Activated T-cell treated with anti-CD3 and anti-CD28 coated beads, Interleukin-2, amount 50 U/mL, for 48 hours (primary cell): ENCODE measurements at places on chromosomes 5 and 9.

DNA sequence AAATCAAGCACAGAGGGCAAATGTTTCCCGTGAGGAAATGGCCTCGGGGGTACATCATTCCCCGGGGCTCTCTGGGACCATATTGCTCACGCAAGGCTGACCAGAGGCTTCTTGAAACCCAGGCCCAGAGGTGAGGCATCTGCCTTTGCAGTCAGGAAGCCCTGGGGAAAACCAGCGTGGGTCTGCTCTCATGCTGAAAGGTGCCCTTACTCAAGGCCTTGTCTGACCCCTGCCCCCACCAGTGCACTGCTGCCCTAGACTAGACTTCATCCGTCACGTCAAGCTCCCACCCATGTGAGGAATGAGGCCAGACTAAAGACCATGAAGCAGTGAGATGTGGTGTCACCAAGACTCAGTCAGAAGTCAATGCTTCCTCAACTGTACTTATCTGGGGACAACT, 66.1 kb downstream of the PAX5 start:
- no peak for DNase-seq

GRCh38 chr9:104658496-104659195, 35.7 kb upstream of the OR13D1 start:
- DNase-seq = no peak

- DNase-seq = peak; percentile 58
Measured at GRCh38 chr9:94554439-94555331, at the start of gene PCAT7. Gene PCAT7 (plus strand): TSS chr9:94555083.

- DNase-seq = no peak
Measured at GRCh38 chr5:42513246-42513645, 90.0 kb downstream of the GHR start.
